ENCODE measurements at places on chromosomes 2 and 18.
A peak's percentile ranks its signal among the peaks of the same experiment; 100 is the strongest.

GRCh38 chr2:69893684-69894551 is at the start of gene SNRNP27:
Gene SNRNP27, plus strand, starts transcription at chr2:69893956. Its CDS starts 29 bp downstream, at chr2:69893985.
- DNase-seq = peak; percentile 82

DNA sequence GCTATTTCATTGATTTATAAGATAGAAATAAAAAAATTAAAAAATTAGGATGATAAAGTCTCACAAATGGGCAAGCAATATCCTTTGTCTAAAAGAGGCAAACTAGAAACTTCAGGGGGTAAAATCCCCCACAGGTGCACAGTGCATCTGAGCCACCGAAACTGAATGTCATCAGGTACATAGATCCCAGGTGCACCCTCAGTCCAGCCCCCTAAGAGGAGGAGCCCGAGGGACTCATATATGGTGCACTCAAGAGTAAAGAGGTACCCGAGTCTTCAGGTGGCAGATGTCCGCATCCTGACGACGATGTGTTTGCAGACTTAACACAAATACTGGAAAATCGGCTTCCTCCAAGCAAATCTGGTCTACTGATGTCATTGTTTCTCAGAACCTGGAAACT is 11.3 kb downstream of the QPCT start:
- DNase-seq = no peak

DNA sequence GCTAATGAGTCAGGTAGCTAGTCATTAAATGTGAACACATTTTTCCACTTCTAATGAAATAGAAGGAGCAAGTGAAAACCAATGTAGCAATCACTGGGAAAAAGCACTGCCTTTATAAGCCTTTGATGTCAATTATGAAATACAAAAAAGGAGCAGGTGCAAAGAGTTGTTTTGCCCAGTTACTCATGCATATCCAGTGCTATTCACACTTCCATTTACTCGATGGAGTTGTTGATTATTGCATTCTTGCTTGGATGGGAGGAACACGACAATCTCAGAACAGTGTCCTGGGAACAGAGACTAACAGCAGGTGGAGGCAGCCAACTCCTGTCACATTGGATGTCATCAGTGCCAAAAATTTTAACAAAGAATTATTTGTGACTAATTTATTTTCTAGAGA is 372.5 kb downstream of the CBLN2 start:
- no peak for DNase-seq

GRCh38 chr2:41741951-41742595 is 305.7 kb upstream of the PKDCC start:
- DNase-seq = no peak

GRCh38 chr2:135005753-135006152 is 41.5 kb downstream of the MAP3K19 start:
- no peak for DNase-seq

Measured in type B pancreatic cell (in vitro differentiated cells).